D721Med (cell line): ENCODE measurements at places on chromosomes 2 and 18.

GRCh38 chr2:86764661-86765309 is 25.9 kb downstream of the CD8A start:
- no peak for DNase-seq

DNA sequence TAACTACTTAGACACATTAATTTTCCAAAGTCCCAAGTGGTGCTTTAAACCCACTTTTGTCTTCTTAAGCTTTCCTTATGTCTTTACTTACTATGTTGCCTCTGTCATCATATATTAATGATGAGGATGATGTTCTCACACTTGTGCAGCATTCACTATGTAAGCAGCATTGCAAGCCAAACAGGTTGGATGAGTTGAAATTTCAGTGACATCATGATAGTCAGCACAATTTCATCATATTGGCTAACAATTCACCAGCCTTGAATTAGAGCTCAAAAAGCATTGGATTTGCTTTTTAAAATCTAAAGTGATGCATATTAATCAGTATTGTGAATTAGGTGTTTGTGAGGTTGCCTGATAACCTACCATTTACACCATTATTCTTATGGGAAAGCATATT is 7.7 kb downstream of the APLF start:
- no peak for DNase-seq

- DNase-seq = no peak
Observed at GRCh38 chr18:61595615-61596251, 262.5 kb downstream of the CDH20 start.

DNA sequence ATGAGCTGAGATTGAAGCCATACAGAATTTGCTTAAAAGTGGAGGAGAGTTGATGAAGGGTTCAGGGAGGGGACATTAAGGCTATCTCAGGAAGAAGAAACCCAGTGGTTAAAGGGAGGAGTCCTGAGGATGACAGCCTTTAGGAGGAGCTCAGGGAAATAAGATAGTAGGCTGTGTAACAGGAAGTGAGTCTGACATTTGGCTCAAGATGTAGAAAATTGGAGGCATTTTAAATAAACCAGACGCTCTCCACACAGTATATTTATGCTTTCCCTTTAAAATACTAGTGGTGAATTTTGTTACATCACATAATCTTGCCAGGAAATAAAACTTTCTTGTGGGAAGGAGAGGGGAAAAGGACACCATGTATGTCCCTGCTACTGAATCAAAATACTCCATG is 11.6 kb downstream of the KCNH7 start:
- no peak for DNase-seq

- no peak for DNase-seq
Observed at GRCh38 chr2:71898375-71898774, 249.3 kb downstream of the CYP26B1 start.

GRCh38 chr2:135822855-135823254 is 14.1 kb downstream of the LCT start:
- DNase-seq = no peak

DNA sequence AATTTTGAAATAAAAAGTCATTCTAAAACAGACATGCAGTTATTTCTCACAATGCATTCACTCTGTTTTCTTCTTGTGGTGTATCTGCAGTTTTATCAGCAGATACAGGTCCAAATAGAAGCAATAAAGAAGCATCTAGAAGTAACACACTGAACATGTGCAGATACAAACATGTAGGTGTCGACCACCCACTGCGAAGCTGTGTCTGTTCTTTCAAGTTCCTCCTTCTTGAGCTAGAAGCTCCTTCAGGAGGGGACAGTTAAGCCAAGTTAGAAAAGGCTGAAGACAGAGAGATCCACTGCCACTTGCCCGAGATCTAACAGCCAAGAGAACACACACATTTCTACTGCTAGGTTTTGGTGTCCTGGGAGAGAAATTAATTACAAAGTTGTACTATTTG is 30.1 kb downstream of the WDFY1 start:
- DNase-seq = no peak

DNA sequence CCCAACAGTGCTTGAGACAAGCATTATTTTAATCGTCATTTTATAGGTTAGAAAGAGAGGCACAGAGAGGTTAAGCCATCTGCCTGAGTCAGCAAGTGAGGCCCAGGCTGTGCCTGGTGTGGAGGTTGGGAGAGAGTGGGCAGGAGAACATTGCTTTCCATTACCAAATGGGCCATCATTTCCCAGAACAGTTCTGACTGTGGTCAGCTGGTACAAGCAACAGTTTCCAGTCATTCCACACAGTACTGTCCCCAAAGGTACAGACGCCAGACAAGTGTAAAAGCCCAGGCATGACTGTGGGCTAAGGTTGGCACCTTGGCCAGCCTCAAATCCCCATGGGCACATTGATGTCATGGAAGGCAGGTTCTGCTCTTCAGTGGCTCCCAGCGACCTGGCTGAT is 98.2 kb upstream of the LCLAT1 start:
- no peak for DNase-seq

DNA sequence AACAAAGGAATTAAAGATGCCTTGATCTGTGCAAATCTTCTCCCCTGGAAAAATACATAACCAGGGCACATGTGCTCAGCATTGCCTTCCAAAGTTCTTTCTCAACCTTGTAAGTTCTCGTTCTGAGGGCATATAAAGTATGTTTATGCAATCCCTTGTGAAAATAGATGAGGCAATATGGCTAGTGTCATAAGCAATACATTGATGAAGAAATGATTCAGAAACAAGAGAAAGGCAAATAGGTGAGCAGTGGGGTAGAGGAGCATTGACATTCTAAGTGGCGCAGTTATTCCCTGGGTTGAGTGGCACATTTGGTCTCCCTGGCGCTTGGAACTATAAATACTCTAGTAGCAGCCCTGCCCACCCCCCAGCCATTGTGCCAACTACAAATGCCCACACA is 57.4 kb upstream of the PGAP1 start:
- DNase-seq = no peak

- no peak for DNase-seq
Observed at GRCh38 chr2:36507408-36507812, 90.6 kb downstream of the FEZ2 start.

GRCh38 chr18:34604591-34604990 is 105.5 kb upstream of the DTNA start:
- DNase-seq = no peak

GRCh38 chr2:44869761-44870160 is 71.7 kb upstream of the SIX3 start:
- DNase-seq = no peak
